ENCODE measurements at places on chromosomes 4 and X. TPM values are rescaled to one million over a fixed set of nuclear protein-coding genes. Genes with fewer than 3 reads are reported as not detected.

The UGT2A3 gene
- not detected for total RNA-seq

GRCh38 chr4:88012647-88013046, 5.2 kb downstream of the PKD2 start:
- DNase-seq: no peak

GRCh38 chr4:41148931-41149330, 65.4 kb downstream of the APBB2 start:
- no peak for DNase-seq

GRCh38 chrX:97609938-97610337, 726.2 kb downstream of the RPA4 start:
- DNase-seq: no peak

The TCEAL6 gene
- not detected for total RNA-seq

GRCh38 chr4:187321711-187322110, 598.1 kb upstream of the FAT1 start:
- no peak for DNase-seq

- DNase-seq: no peak
Measured at GRCh38 chrX:129932821-129933321, 26.9 kb downstream of the UTP14A start.
